ENCODE measurements at places on chromosomes 5 and 9.
A peak's percentile ranks its signal among the peaks of the same experiment; 100 is the strongest.

DNA sequence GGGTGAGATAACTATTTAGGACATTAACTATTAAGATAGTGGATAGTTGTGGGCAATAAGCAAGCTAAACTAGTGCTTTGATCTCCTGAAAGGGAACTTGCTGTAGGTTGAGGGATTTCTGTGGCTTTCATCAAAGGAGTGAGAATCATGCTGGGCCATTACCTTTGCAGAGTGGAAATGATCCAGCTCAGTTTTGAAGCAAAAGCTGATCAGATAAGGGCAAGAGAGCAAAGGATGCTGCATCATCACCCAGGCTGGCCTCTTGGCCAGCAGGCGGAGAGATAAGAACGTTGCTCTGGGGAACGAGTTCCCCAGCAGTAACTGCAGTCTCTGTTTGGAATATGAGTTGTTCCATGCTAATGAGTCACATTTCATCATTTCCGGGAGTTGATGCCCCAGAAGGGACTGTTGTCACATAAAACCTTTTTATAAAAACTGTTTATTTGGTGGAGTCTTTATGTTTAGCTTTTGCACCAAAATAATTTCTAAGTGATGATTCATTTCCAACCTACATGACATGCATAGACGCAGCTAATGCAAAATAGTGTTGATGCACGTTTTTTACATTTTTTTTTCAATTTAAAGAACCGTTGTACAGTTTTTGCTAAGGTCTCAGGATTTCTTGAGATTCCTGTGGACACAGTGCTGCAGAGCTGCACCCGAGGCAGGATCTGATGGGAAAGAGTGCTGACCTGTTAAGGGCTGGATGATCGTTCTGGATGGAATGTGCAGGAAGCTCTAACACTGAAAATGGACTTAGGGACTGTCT is 99.3 kb downstream of the ACTBL2 start:
- peak; percentile 5 for DNase-seq

DNA sequence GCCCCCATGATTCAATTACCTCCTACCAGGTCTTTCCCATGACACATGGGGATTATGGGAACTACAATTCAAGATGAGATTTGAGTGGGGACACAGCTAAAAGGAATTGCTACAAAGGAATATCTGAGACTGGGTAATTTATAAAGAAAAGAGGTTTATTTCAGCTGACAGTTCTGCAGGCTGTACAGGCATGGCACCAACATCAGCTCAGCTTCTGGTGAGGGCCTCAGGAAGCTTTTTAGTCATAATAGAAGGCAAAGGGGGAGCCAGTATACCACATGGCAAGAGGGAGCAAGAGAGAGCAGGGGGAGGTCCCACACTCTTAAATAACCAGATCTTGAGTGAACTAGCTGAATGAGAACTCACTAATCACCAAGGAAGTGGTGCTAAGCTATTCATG is 11.2 kb upstream of the ALDOB start:
- no peak for DNase-seq

DNA sequence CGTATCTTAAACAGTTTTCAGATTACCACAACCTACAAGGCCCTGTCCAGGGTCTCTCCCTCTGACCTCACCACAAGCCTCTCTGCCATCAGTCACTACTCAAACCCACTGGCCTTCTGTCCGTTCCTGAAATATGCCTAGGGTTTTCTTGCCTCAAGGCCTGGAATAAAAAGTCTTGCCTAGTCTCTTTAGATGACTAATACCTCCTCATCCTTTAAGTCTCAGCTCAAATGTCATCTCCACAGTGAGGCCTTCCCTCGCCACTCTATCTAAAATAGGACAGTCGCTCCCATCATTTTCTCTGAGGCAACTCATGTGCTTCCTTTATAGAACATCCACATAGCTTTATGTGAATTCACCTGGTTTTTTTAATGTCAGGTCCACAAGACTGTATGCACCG is 5.2 kb downstream of the DENND1A start:
- no peak for DNase-seq

DNA sequence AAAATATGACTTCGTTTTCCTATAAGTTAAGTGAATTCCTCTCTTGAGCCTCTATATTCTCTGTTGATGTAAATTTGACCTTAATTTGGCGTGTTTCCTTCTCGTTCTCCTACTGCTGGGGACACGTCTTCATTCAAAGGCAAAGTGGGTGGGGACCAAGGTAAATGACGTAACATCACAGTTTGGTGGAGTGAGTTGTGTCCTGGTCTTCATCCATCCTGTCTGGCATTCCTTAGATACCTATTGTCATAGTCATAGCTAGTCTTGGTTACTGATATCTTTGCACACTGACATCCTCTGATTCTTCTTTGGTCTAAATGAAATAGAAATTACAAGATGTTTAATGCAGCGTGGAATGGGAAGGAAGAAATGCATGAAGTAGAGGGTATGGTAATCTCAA is 108.5 kb downstream of the NNT start:
- DNase-seq = no peak

- no peak for DNase-seq
Observed at GRCh38 chr9:103839197-103839596, 254.9 kb upstream of the SMC2 start.

- DNase-seq = no peak
Observed at GRCh38 chr5:89904442-89904841, 505.1 kb downstream of the CETN3 start.

GRCh38 chr5:33934176-33934575 is 2.0 kb upstream of the RXFP3 start:
- no peak for DNase-seq

DNA sequence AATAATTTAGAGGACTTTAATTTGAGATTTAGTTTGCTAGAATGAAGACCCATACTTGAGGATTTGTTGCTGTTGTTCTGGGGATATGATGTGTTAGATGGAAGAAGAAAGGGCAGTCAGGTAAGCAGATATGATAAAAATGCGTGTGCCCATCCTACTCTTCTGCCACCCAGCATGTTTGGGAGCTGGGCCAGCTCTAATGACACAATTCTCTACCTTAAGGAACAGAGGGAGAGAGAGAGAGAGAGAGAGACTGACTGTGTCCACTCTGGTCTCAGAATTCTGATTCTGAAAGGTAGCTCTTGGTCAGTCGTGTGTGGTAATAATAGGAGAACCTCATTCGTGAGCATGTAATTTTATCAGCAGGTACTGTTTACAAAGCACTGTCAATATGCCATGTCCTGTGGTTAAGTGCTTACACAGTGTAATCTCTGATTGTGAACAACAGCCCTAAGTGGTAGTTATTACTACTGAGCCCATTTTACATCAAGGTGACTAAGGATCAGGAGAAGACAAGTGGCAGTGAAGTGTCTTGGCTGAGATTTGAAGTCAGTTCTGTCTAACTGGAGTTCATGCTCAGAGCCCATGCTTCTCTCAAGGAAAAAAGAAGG is 307.4 kb upstream of the SEMA6A start:
- DNase-seq = no peak

GRCh38 chr5:92939428-92939827 is 641.6 kb downstream of the NR2F1-AS1 start:
- no peak for DNase-seq

- no peak for DNase-seq
Observed at GRCh38 chr9:19480345-19480744, 71.5 kb downstream of the ACER2 start.

- no peak for DNase-seq
Observed at GRCh38 chr5:10856683-10857337, 95.8 kb upstream of the DAP start.

GRCh38 chr5:168936511-168936910 is 357.3 kb upstream of the PANK3 start:
- no peak for DNase-seq

- no peak for DNase-seq
Observed at GRCh38 chr5:95969651-95970358, 8.2 kb upstream of the ELL2 start.

DNA sequence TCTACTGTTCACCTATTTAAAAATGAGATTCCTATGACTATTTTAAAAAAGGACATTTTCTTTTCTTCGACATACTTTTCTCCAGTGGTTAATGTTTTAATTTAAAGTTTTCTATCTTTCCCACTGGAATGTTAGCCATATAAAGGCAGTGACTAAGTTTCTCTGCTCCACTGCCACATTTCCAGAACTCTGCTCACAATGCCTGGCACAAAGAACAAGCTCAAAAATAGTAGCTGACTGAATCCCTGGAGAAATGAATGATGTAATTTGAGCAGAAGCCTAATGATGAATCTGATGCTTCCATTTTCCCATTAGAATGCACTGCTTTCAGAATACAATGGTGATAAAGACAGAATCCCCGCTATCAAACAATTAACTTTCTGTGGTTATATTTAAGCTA is 817.8 kb downstream of the MTRR start:
- DNase-seq = no peak

DNA sequence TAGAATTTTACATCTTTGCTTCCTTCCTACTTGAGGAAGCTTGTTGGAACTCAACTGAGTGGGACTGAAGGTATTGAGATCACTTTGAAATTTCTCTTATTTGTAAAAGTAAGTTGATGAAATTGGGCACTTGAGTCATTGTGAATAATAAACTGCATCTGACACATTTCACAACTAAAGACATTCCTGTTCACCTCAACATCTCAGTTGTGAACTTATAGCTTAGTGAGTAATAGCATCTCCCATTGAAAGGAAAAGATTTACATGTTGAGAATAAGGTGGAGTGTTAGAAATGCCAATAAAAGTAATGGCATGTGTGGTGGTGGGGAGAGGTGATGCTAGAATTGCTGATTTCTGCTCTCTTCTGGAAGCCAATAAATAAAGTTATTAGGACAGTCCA is 145.0 kb downstream of the SLC24A2 start:
- DNase-seq = no peak

Data from CD4-positive, alpha-beta T cell (primary cell).